ENCODE measurements at places on chromosomes 4 and X. TPM values are rescaled to one million over a fixed set of nuclear protein-coding genes. Genes with fewer than 3 reads are reported as not detected.
A peak's percentile ranks its signal among the peaks of the same experiment; 100 is the strongest.

- H3K4me3 ChIP-seq = no peak overlapping the region
- peaks cover 18% of the 10 kb centered on the region for H3K36me3 ChIP-seq
- H3K27ac ChIP-seq = no peak overlapping the region
- no peaks in the 10 kb centered on the region for H3K4me1 ChIP-seq
Measured at GRCh38 chr4:13590766-13591165, 36.8 kb downstream of the BOD1L1 start.

DNA sequence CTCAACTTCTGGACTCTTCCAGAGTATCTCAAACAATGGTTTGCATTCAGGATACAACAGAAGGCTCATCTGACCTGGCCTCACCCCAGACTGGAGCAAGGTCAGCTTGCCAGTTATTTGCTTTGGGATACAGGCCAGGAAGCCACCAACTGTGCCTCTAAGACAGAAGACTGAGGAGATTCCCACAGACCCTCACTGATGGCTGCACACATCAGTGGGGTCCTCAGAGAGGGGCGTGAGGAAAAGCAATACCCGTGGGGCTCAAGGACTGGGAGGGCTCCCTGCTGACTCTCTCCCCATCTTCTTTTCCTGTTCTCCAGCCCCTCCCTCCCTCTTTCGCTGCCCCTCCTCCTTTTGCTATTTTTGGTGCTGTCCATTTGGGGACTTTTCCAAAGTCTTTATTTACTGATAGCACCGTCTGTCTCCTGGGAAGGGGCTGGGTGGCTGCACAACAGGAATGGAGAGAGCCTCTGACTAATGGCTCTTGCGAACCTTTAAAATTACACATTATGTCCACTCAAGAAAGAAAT lies 23.2 kb downstream of the RELL1 start:
- no peak overlapping the region for H3K4me3 ChIP-seq
- no peaks in the 10 kb centered on the region for H3K36me3 ChIP-seq
- no peaks in the 10 kb centered on the region for H3K27me3 ChIP-seq
- no peak for DNase-seq

DNA sequence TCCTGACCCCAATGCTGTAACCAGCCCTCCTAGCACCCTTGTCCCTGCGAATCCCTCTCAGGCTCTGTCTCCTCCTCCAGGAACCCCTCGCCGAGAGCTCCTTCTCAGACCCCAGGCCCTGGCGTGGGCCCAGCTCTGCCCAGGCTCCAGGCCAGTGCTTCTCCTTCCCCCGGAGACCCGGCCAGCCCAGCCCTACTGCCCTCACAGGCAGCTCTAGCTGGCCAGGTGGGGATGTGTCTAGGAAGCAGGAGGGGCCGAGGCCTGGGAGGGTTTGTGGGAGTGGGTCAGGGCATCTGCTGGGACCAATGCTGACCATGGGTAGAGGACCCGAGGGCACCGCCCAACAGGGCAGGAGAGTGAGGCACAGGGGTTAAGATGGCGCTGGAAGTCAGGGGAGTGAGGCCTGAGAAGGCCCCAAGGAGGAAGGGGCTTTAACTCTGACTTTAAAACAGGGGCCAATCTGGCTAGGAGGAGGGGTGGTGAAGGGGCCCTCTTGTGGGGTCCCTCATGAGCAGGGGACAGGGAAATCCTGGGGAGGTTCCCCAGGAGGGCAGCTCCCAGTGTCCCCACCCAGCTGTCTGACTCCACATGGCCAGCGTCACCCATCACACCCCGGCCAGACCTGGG lies 64.7 kb upstream of the NKX1-1 start:
- peaks cover 5% of the 10 kb centered on the region for H3K27me3 ChIP-seq
- no peaks in the 10 kb centered on the region for H3K36me3 ChIP-seq
- H3K27ac ChIP-seq = no peak overlapping the region
- no peak overlapping the region for H3K4me3 ChIP-seq

GRCh38 chrX:45912316-45912715 lies 632.9 kb downstream of the ZNF674 start:
- no peaks in the 10 kb centered on the region for H3K4me1 ChIP-seq
- H3K4me3 ChIP-seq = no peak overlapping the region
- no peak for DNase-seq
- no peaks in the 10 kb centered on the region for H3K36me3 ChIP-seq
- H3K27me3 ChIP-seq = peaks cover 3% of the 10 kb centered on the region
- H3K27ac ChIP-seq = no peak overlapping the region

DNA sequence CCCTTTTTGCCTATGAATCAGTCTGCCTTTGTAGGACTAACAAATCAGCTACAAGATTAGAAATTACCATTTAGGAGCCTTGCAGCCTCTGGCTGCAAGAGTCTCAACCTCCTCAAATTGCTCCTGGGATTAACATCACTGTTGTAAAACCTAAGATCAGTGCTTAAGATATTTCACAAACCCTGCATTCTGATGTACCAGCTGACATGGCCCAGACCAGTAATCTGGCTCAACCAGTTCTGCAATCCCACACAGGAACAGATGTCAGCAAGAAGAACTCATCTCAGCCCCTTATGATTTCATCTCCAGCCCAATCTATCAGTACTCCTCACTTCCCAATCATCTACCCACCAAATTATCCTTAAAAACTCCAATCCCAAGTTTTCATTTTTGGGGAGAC lies 32.5 kb upstream of the AADAT start:
- H3K4me1 ChIP-seq = no peaks in the 10 kb centered on the region
- no peaks in the 10 kb centered on the region for H3K27me3 ChIP-seq
- no peak for DNase-seq
- no peaks in the 10 kb centered on the region for H3K36me3 ChIP-seq
- no peak overlapping the region for H3K4me3 ChIP-seq

DNA sequence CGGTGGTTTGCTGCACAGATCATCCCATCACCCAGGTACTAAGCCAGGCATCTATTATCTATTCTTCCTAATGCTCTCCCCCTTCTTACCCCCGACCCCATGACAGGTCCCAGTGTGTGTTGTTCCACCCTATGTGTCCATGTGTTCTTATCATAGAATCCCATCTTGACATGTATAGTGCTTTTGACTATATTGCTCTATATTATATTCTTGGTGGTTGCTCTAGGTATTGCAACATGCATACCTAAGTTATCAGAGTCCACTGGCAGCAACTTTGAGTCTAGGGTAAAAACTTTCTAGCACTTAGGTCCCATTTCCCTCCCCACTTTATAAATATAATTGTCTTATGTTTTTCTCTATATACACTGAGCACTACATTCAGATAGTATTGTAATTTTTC lies 170.3 kb downstream of the TBX22 start:
- H3K4me3 ChIP-seq = no peak overlapping the region
- DNase-seq = no peak
- no peaks in the 10 kb centered on the region for H3K27me3 ChIP-seq
- no peaks in the 10 kb centered on the region for H3K4me1 ChIP-seq

- no peak overlapping the region for H3K27ac ChIP-seq
- DNase-seq = no peak
- H3K36me3 ChIP-seq = no peaks in the 10 kb centered on the region
- no peaks in the 10 kb centered on the region for H3K27me3 ChIP-seq
- H3K4me3 ChIP-seq = no peak overlapping the region
Measured at GRCh38 chrX:49096419-49096818, 16.7 kb upstream of the WDR45 start.

DNA sequence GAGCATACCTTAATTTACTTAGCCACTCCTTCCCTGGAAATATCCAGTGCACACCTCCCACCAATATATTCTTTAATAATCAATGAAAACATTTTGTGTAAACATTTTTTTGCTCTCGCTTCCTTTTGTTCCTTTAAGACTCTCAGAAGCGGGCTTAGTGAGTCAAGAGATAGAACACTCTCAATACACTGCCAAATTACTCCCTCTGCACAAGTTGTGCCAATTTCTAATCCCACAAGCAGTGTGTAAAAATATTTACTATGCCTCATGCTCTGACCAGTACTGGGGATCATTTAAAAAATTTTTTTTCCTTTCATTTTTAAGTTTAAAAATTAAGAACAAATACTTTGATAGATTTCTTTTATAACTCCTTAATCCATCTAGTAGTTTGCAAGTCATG lies 5.1 kb downstream of the MORF4L2 start:
- H3K36me3 ChIP-seq = peaks cover 84% of the 10 kb centered on the region
- H3K27me3 ChIP-seq = no peaks in the 10 kb centered on the region
- H3K27ac ChIP-seq = no peak overlapping the region
- no peak overlapping the region for H3K4me3 ChIP-seq

GRCh38 chr4:26218677-26219605 lies 101.9 kb upstream of the RBPJ start:
- peaks cover 12% of the 10 kb centered on the region for H3K4me1 ChIP-seq
- H3K27me3 ChIP-seq = peaks cover 7% of the 10 kb centered on the region
- H3K36me3 ChIP-seq = no peaks in the 10 kb centered on the region
- no peak overlapping the region for H3K4me3 ChIP-seq
- DNase-seq = no peak

- H3K27ac ChIP-seq = peak overlapping the region; percentile 75
- H3K4me3 ChIP-seq = no peak overlapping the region
- H3K4me1 ChIP-seq = peaks cover 31% of the 10 kb centered on the region
- H3K27me3 ChIP-seq = no peaks in the 10 kb centered on the region
Measured at GRCh38 chr4:183353557-183353956, 31.3 kb upstream of the CLDN24 start.

DNA sequence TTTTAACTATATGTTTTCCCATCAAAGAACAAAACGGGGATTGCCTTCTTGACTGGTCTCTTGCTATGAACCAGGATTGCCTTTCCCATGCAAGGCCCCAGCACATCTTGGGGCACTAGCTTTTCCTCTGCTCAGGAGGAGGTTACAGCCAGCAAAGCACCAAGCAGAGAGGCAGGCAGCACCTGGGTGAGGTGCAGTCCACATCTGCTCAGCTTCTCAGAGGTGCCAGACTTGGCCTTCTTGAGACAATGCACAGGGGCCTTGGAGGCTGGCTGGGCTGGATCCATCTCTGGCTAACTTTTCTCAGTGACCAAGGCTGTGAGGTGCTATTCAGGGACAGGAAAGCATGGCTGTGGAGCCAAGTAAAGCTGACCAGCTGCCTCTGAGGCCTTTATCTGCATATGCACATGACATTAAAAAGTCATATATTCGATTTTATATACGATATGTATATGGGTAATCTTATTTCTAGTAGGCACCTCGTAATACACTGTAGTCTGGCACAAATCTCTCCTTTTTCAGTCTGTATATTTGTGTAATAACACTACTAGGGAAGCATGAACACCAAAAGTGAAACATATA lies 86.9 kb downstream of the CC2D2A start:
- H3K27ac ChIP-seq = no peak overlapping the region
- no peak overlapping the region for H3K4me3 ChIP-seq
- no peaks in the 10 kb centered on the region for H3K4me1 ChIP-seq
- no peak for DNase-seq
- H3K27me3 ChIP-seq = no peaks in the 10 kb centered on the region

- no peak overlapping the region for H3K4me3 ChIP-seq
- no peaks in the 10 kb centered on the region for H3K36me3 ChIP-seq
- no peaks in the 10 kb centered on the region for H3K4me1 ChIP-seq
Measured at GRCh38 chr4:70927502-70928137, 25.5 kb downstream of the MOB1B start.

- H3K4me3 ChIP-seq = no peak overlapping the region
- H3K27ac ChIP-seq = no peak overlapping the region
- H3K36me3 ChIP-seq = no peaks in the 10 kb centered on the region
- no peak for DNase-seq
Measured at GRCh38 chr4:988726-989721, 2.2 kb downstream of the IDUA start.

DNA sequence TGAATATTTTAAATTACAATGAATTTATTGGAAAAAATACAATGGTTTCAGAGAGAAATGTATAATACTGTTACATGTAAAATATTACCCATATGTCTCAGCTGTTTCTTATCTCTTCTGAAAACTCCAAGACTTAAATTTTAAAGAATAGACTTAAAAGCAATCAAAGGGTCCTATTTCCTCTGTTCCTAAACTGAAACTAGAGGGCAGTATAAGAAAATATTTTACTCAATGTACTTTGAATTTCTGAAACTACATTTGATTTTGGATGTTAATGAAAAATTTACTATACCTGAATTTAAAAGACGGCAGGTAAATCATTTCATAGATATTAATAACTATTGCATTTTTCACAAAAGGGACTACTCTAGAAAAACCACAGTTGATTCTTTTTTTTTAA lies 200.2 kb downstream of the LRBA start:
- no peak overlapping the region for H3K27ac ChIP-seq
- H3K36me3 ChIP-seq = no peaks in the 10 kb centered on the region
- no peak overlapping the region for H3K4me3 ChIP-seq
- no peaks in the 10 kb centered on the region for H3K4me1 ChIP-seq
- no peaks in the 10 kb centered on the region for H3K27me3 ChIP-seq

DNA sequence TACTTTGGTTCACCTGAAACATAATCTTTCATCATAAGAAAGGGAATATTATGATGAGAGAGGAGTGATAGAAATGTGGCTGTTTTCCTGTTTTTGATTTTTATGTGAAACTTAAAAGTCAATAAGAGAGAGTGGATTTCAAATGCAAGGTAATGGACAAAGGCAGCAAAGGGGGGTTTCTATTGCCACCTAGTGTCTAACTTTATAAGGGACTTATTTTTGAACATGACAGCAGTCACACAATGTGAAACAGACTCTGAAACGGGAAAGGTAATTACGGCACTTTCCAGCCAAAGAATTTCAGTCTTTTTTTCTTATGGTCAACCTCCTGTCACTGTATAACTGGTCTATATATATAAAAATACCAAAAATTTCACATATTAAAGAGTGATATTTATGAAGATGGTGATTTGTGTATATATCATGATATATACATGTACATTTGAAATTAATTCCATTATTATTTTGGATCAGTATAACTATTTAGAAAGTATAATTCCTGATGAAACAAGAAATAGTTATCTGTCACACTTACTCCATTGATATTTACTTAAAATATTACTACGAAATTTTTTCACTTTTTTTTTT lies 127.1 kb downstream of the FBXO8 start:
- H3K27ac ChIP-seq = no peak overlapping the region
- no peak for DNase-seq
- peaks cover 8% of the 10 kb centered on the region for H3K27me3 ChIP-seq
- no peak overlapping the region for H3K4me3 ChIP-seq
- no peaks in the 10 kb centered on the region for H3K36me3 ChIP-seq
- no peaks in the 10 kb centered on the region for H3K4me1 ChIP-seq

- H3K27me3 ChIP-seq = no peaks in the 10 kb centered on the region
- no peak overlapping the region for H3K27ac ChIP-seq
- no peak for DNase-seq
- H3K36me3 ChIP-seq = no peaks in the 10 kb centered on the region
- no peak overlapping the region for H3K4me3 ChIP-seq
- no peaks in the 10 kb centered on the region for H3K4me1 ChIP-seq
Measured at GRCh38 chrX:100447655-100448397, 37.8 kb upstream of the PCDH19 start.

SLITRK2 gene
- total RNA-seq = not detected

SYP gene
- total RNA-seq = 0.57 TPM

TLR2 gene
- total RNA-seq = 22.3 TPM

GNRHR gene
- 0.75 TPM for total RNA-seq

SHOX gene
- not detected for total RNA-seq

RRAGB gene
- total RNA-seq = 4.0 TPM

CASK gene
- 35.3 TPM for total RNA-seq

SLC4A4 gene
- 2.1 TPM for total RNA-seq
